ENCODE measurements at places on chromosomes 6 and 20.

GRCh38 chr20:10240655-10241054 is 22.0 kb downstream of the SNAP25 start:
- no peak for DNase-seq

- DNase-seq = peak; percentile 54
Measured at GRCh38 chr6:54194067-54194466, 82.8 kb downstream of the MLIP start.

GRCh38 chr20:2051946-2052345 is 49.7 kb upstream of the STK35 start:
- DNase-seq = no peak

DNA sequence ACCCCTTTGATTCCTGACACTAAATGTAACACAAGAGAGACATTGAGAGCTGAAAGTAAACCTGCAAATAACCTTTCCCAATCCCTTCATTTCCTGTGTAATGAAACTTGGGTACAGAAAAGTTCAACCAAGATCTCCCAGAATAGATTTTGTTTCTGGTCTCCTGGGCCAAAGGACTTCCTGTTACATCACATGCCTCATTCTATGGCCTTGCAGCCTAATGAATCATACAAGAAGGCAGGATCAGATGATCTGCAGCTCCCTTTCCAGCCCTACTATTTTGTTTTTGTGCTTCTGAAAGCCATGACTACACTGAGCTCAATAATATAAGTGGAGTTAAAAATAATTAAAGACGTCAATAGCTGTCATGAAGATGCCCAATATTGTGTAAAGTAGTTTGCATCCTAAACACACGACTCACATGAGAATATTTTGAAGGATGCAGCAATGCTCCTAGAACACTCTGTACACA is 73.4 kb upstream of the NOX3 start:
- DNase-seq = peak; percentile 97

DNA sequence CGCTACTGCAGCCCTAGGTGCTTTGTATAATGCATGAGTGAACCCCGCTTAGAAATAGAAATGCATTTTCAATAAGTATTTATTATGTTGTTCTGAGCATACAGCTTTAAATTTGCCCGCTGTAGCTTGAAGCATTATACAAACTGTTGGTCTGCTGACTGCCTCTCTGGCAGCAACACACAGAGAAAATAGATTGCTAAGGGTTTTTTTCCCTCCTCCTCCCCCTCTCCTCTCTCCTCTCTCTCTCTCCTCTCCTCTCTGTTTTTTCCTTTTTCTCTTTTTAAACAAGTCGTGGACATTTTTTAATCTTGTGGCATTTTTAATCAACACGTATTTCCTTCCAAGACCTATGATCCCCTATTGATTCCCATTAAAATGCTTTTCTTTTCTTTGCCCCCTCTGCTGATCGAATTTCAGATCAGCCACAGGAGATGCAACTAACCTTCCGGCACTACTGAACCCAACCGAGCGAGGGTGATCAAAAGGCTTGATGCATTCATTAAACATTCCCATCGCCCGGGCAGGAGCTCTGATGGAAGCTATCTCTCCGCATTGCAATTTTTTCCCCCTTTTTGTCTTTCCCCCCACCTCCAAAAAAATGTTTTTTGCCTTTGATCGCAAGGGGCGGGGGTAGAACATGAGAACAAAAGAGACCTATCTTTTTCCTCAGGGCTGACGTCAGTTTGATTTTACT is 90.7 kb upstream of the ARID1B start:
- DNase-seq = peak; percentile 71

GRCh38 chr6:51856508-51856907 is 230.9 kb downstream of the PKHD1 start:
- DNase-seq = no peak

GRCh38 chr6:7542065-7542873 is 798 bp downstream of the DSP start:
- no peak for DNase-seq
